ENCODE measurements at places on chromosomes 2 and 18.

GRCh38 chr2:121254748-121255147 is 30.3 kb downstream of the TFCP2L1 start:
- no peak for DNase-seq

GRCh38 chr2:150371044-150371818 is 116.2 kb downstream of the RND3 start:
- no peak for DNase-seq

- DNase-seq = peak; percentile 30
Measured at GRCh38 chr2:200479692-200480265, 30.1 kb downstream of the KCTD18 start.

DNA sequence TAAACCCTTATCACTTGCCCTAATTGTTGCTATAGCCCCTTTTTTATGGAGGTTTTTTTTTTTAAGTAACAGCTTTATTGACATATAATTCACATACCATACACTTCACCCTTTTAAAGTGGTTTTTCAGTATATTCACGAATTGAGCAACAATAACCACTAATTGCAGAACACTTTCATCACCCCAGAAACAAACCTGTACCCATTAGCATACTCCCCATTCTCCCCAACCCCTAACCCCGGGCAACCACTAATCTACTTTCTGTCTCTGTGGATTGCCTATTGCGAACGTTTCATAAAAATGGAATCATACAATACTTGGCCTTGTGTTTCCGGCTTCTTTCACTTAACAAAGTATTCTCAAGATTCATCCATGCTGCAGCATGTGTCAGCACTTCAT is 213.6 kb downstream of the ATAD2B start:
- no peak for DNase-seq
